ENCODE measurements at places on chromosomes 5 and 9.

- no peak for DNase-seq
These were observed 129.7 kb upstream of the MAP3K1 start for GRCh38 chr5:56685503-56686217.

- DNase-seq: no peak
These were observed 427.8 kb upstream of the C9orf72 start for GRCh38 chr9:28001096-28001495.

GRCh38 chr9:78972303-78972999, 599.3 kb upstream of the TLE4 start:
- no peak for DNase-seq

DNA sequence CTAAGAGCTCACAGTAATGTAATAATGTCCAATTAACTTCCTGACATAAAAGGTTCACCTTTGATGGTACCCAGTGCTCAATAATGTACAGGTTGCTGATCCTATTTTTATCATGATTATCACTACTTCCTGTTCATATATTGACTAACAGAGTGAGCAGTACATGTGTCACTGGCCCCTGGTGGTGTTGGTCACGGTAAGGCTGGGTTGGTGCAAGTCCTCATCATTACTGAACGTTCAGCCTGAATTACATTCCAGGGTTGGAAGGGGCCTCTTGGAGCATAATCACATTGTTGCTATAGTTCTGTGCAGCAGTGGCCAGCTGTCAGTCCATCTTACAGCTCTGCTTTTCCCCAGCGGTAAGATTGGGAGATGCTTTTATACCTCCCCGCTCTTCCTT, 24.2 kb upstream of the CKMT2 start:
- DNase-seq: no peak

- no peak for DNase-seq
These were observed 215.8 kb downstream of the CEMIP2 start for GRCh38 chr9:71552480-71552879.

DNA sequence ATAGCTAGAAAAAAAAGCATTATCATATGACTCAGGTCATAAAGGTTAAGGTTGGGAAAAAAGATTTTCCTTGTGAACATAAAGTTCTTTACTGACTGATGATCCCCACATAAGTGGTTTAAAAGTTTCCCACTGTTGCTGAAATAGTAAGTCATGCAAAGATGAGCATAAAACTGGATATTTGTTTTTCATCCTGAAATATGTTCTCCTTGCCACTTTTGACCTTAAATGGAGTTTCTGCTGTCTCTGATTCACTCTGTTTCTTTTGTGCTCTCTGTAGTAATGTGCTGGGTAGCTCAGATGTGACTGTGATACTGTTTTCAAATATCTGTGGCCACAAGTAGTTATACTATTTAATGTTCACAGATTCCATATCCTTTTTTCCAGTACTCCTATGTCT, 162.5 kb upstream of the GAS1 start:
- DNase-seq: no peak

- DNase-seq: no peak
These were observed 156.4 kb downstream of the ARHGAP26 start for GRCh38 chr5:142926549-142926948.

DNA sequence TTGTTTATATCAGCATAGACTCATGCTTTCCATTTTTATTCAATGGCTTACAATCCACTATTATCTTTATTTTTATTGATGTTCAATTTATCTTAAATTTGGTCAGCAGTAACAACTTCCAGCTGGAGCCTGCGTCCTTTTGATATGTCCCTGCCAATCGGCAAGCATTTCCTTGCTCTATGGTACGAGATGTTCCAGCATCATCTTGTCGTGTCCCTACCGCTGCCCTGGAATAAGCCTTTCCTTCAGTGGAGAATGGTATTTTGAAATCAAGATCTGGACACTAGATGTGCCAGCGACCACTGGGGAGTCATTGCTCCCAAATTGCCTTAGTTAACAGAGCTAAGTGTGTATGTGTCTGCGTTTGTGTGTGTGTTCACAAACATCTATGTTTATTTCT, 151.6 kb upstream of the RGMB start:
- no peak for DNase-seq

- DNase-seq: no peak
These were observed 24.2 kb downstream of the PSMB7 start for GRCh38 chr9:124390794-124391658.

- no peak for DNase-seq
These were observed 12.6 kb downstream of the PBX3 start for GRCh38 chr9:125759764-125760129.

GRCh38 chr5:64384765-64385164, 121.0 kb upstream of the RGS7BP start:
- no peak for DNase-seq

Data from CD8-positive, alpha-beta T cell (primary cell).